ENCODE measurements at places on chromosomes 2 and 18. TPM values are rescaled to one million over a fixed set of nuclear protein-coding genes. Genes with fewer than 3 reads are reported as not detected.
A peak's percentile ranks its signal among the peaks of the same experiment; 100 is the strongest.

GRCh38 chr2:1929962-1930361 lies 185.6 kb upstream of the PXDN start:
- no peak for DNase-seq

DNA sequence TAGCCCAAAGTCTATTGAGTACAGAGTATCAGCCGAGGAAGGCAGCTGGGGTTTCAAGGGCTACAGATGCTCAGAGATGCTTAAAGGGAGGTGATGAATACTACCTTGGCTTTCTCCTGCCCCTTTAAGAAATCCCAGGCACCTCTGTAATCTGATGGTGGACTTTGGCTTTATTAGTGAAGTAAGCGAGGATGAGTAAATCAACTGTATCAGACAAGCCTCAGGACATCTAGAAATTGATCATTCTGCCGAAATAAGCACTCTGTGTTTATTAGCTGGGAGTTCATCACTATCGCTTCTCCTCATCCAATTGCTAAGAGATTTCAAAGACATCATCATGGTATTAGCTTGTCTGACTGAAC lies 344.4 kb downstream of the SETBP1 start:
- DNase-seq = no peak

- no peak for DNase-seq
These were observed 461.6 kb upstream of the SALL3 start for GRCh38 chr18:78517973-78518372.

GRCh38 chr18:37674570-37674969 lies 109.0 kb upstream of the CELF4 start:
- no peak for DNase-seq

- peak; percentile 75 for DNase-seq
These were observed at the start of gene EMILIN2 for GRCh38 chr18:2846636-2847316. Gene EMILIN2 (plus strand): TSS chr18:2847006. CDS start chr18:2847189, 183 bp downstream.

Gene UGT1A10
- not detected for polyA plus RNA-seq

All from muscle of back (tissue), 13 donors.